Activated naive CD4-positive, alpha-beta T cell treated with anti-CD3 and anti-CD28 coated beads, Interleukin-2, amount 10 ng/mL, durations not matched to agents 7 days and 5 days (primary cell): ENCODE measurements at places on chromosomes 3 and 15.
A peak's percentile ranks its signal among the peaks of the same experiment; 100 is the strongest.

DNA sequence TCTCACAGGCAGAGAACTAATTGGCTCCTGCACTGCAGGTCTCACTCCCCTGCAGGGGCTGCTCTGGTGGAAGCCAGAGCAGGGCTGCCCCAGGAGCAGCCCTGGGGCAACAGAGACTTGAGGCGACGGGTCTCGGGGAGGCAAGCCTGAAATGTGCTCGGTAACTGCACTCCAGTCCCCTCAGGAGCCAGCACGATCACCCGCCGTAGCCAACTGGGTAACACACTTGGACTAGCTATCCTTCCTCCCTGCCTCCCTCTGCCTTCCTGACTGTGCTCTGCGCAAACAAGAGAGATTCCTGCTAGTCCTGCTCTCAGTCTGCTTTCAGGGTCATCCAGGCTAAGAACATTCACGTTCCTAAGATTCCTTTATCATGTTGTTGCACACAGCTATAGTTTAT, 140.7 kb upstream of the NSMCE3 start:
- no peak for DNase-seq

DNA sequence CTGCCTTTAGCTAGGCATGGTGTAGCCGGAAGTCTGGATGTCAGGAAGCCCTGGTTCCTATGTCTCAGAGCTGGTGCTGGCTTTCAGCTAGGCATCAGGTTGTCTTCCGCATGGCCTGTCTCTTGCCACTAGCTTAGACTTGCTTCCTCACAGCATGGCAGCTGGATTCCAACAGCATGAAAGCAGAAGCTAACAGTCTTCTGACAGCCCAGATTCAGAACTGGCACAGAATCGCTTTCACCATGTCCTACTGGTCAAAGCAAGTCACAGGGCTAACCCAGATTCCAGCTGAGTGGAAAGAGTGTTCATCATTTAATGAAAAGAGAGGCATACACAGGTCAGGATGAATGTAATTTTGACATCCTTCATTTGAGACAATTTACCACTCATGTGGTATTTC, 1050.5 kb downstream of the ROBO2 start:
- no peak for DNase-seq

DNA sequence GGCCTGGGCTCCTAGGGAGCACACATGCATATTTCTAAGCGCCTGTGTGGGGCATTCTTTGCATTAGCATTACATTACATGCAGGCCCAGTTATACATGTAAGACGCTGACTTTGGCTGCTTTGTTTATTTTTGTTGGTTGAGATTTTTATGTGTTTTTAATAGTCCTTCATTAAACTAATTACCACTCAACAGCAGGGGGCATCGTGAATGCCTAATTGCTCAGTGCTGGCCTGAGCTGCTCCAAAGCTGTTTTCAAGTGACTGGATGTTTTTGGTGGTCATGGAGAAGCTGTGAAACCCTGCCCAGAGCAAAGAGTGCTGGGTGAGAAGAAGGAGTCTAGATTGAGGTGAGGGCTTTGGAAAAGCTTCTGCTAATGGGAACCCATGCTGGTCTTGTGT, 41.5 kb downstream of the GPD1L start:
- no peak for DNase-seq

- no peak for DNase-seq
These were observed 25.3 kb upstream of the PIAS1 start for GRCh38 chr15:68028888-68029207.

- DNase-seq, result peak; percentile 77
These were observed 607 bp upstream of the IMP3 start for GRCh38 chr15:75640483-75641178.

DNA sequence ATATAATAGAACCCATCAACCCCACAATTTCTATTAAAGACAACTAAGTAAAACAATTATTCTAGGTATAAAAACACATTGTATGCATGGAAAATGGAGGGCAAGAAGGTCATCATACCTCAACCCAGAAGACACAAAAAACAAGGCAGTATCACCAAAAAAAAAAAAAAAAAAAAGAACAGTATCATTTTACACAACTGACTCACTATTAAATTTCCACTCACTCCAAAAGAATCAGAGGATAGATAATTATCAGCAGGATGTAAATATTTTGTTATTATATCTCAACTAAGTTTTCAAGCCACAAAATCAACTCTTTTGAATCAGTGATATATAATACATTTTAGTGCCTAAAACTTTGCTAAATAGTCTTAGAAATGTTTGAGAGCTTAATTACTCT, 55.0 kb downstream of the CLASP2 start:
- no peak for DNase-seq

DNA sequence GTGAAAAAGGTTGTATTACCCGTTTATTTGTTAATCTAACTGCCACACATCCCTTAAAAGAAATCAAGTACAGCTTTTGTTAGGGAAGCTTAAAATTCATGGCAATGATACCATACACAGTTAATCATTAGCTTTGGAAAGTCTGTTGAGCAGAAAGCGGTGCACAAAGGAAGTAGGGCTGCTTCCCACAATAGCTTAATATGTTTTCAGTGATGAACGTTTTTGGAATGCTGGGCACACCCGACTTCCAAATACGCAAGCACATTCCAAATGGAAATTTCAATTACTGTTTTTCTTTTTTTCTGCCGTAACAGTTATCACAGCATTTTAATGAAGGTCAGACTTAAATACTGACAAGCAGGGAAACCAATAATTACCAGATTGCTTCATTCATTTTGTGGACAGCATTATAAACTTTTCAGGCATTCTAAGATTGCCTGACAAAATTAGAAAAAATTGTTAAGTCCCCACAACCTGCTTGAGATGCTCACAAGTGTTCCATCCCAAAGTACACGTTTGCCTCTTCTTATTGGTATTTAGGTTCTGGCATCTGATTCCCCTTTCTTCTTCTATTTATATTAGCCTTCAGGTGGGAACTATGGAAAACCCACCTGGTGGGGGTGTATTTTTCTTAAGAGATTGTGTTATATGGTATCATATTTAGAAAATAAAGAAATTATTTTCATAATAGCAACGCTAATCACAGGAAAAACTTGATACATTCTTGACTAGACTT, 1.1 kb upstream of the ECT2 start:
- DNase-seq, result no peak

GRCh38 chr3:61927332-61927731, 366.0 kb downstream of the PTPRG start:
- no peak for DNase-seq

DNA sequence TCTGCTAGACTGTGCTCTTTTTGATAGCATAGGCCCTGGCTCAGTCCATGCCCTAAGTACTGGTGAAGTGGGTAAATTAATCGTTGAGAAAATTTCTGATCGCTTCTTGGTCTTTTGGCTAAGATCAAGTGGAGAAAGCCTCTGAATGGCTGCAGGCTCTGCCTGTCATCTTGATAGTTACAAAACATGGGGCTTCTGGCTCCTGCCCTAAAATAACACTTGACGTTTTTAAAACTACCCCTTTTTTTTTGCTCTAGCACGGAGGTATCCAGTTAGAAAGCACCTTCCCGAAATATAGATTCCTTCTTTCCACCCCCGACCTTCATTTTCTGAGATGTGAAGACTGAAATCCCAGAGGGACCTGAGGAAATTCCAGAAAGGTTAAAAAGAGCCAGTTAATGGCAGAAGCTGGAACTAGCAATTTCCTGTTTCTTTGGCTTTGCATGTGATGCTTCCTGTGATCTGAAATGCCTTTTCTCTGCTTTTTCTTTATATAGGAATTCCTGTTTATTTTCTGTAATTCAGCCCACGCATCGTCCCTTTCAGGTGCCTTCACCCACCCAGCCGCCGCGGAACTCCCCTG, 799 bp upstream of the C2CD4B start:
- no peak for DNase-seq

DNA sequence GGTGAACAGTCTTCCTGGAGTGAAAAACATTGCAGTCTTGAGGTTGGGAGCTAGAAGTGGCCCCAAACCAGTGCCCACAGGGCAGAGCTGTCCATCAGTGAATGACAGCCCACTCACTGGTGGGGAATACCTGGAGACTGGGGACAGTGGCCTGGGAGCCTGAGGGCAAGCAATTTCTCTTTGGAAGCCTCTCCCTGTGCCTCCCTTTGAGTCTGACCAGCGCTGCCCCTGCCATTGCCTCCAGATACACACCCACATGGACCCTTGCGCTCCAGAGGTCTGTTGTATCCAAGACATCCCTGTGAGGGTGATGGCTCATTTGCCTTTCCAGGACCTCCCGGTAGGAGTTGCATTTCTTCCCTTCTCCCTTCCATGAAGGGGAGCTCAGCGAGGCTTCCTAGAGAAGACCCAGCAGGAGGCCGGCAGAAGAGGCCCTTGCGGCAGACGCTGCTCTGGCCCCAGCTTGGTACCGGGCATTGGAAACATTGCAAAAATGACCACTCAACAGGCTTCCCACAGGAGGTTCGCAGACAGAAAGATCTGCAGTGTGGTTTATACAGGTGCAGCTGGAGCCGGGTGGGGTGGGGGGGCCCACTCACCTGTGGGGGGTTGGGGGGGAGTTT, 38.5 kb downstream of the KLF13 start:
- no peak for DNase-seq

GRCh38 chr15:61910839-61911369, 149.3 kb downstream of the VPS13C start:
- DNase-seq, result no peak

DNA sequence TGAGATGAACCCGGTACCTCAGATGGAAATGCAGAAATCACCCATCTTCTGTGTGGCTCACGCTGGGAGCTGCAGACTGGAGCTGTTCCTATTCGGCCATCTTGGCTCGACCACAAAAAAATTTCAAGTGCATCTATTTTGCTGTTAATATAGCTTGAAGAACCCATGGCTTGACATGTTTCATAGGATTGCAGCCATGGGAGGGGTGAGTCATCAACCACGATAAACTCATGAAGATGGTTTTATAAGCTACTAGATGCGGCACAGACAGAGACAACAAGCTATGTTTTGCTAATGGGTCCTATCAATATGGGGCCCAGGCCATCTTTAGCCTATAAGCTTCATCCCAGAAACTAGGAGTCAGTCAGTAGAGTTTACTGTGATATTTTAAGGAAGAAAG, 100.4 kb upstream of the PHLDB2 start:
- DNase-seq, result no peak

DNA sequence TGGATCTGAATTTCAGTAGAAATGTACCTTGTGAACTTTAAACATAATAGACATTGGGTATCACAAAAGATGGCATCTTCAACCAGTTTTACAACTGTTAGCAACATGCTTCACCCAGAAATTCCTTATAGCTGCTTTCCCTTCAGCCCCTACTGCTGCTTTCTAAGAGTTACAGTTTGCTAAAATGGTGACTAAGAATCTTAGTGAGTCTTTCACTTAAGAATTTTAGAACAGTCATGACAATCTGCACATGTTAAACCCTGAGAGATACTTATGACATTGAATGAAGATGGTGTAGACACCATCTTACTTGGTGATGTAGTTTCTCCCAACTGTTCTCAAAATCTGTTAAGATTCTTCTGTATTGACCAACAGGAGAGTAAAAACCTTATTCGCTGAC, 129.7 kb upstream of the UBE2E1 start:
- no peak for DNase-seq

DNA sequence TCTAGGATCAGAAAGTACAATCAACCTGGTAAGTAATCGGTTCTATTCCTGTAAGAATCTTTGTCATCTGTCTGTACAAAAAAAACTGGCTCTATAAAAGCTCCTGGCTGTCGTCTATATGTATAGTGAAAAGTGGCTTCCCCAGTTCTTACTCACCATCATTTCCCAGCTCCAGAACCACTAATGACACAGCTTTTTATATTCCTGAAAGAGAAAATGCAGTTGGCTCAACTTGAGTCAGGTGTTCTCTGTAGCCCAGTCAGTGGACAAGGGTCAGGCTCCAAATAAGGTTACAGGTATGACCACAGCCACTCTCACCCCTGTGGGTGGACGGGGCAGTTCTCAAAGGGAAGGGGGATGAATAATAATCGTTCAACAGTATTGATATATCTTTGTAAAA, 85.1 kb downstream of the AP4E1 start:
- no peak for DNase-seq

- DNase-seq, result no peak
These were observed 26.4 kb downstream of the PRKCD start for GRCh38 chr3:53187430-53187829.

DNA sequence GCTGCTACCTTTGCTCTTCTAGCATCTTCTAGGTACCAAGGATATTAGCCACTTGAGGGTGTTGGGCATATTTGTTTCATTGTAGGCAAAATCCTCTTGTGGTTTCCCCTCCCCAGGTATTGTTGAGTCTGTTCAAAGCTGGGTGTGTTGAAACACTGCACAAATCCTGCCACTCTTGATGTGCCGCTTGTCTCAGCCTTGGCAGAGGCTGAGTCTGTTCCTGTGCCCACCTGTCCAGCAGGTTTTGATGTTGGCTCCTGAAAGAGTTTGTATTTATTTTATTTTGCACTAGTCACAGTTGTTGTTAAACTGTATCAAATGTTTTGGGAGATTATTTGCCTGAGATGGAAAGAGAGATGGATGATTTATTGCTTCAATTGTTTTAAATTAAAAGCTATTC, 136.2 kb downstream of the USP13 start:
- no peak for DNase-seq

GRCh38 chr15:28019594-28020309, 79.4 kb downstream of the OCA2 start:
- no peak for DNase-seq

DNA sequence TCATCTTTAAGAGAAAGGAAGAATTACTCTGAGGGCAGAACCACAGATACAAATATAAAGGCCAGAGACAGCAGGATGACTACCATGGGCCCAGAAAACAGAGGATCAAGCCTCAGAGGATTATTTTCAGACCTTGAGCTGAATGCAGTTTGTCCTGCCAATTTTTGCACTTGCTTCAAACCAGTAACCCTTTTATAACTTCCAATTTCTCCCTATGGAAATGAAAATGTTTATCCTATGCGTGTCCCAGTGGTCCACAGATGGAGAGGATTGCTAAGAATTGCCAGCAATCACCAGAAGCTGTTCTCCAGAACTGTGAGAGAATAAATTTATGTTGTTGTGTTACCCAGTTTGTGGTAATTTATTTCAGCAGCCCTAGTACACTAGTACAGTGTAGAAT, 26.4 kb upstream of the MME start:
- DNase-seq, result no peak

DNA sequence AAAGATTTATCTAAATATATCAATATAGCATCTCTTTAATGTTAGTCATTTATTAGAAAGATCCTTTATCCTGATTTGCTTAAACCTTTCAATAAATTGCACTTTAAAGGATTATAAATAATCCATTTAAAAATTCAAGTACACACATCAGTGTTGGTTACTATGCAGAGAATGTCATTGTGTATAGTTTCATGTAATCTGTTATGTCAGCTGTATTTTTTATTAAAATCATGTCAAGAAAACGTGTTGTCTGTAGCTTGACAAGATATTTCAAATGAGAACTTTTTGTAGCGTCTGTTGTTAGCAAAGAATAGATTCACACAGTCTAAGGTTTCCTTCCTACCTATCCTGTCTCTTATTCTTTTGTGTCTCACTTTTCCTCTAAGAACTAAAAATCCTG, 7.8 kb downstream of the PDHB start:
- DNase-seq, result no peak

- DNase-seq, result no peak
These were observed 99.8 kb upstream of the HERC1 start for GRCh38 chr15:63933522-63933921.
